ENCODE measurements at places on chromosomes 6 and 20. TPM values are rescaled to one million over a fixed set of nuclear protein-coding genes. Genes with fewer than 3 reads are reported as not detected.

Gene SYNDIG1
- 0.17 TPM for total RNA-seq

Gene GPR6
- total RNA-seq: not detected

Gene CST7
- not detected for total RNA-seq

Gene TP53TG5
- total RNA-seq: under 0.01 TPM

Gene HLA-DQB2
- not detected for total RNA-seq

All from fibroblast of lung (primary cell).